ENCODE measurements at places on chromosomes 1 and 21. TPM values are rescaled to one million over a fixed set of nuclear protein-coding genes. Genes with fewer than 3 reads are reported as not detected.

Gene DCDC2B
- not detected for total RNA-seq

Gene WNT3A
- not detected for total RNA-seq

Gene OR2G6
- total RNA-seq: not detected

Gene COX20
- 83.7 TPM for total RNA-seq

Gene CD2
- 0.75 TPM for total RNA-seq

DNA sequence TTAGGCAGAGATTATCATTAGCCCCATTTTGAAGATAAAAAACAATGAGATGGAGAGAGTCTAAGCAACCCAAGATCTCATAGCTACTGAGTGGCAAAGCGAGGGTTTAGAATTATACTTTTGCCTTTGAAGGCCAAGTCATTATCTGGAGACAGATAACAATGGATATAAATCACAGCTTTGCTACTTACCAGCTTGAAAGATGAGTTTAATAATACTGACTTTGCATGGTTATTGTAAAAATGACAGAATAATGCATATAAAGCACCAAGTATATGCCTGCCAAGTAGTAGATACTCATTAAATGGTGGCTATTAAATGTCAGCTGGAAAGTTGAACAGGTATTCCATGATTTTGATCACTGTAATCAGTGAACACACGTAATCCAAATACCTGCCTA lies 241.6 kb upstream of the SGIP1 start:
- no peak for DNase-seq

- DNase-seq: no peak
These were observed 162.8 kb downstream of the HUNK start for GRCh38 chr21:32035617-32036016.

GRCh38 chr1:108955881-108956280 lies 7.4 kb downstream of the CLCC1 start:
- DNase-seq: no peak

GRCh38 chr1:68826836-68827235 lies 330.0 kb upstream of the DEPDC1 start:
- no peak for DNase-seq

GRCh38 chr1:229479660-229480399 lies 28.3 kb downstream of the NUP133 start:
- no peak for DNase-seq

DNA sequence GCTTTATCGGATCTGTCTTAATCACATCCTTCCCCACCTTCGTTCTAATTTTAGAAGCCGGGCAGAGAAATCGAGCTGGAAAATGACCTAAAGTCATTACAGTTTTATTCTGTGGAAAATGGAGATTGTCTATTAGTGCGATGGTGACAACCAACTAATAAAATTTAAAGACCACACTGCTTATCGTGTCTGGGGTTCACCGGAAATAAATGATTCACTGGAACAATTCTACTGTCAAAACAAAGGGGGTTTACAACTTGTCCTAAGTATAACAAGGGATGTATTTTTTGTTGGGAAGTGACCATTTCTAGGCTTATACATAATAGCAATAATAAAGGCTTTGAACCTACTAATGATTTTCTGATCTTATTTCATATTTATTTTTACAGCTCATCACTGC lies 55.6 kb downstream of the B3GALNT2 start:
- no peak for DNase-seq

- DNase-seq: no peak
These were observed 325.0 kb upstream of the ESRRG start for GRCh38 chr1:217048104-217048707.

DNA sequence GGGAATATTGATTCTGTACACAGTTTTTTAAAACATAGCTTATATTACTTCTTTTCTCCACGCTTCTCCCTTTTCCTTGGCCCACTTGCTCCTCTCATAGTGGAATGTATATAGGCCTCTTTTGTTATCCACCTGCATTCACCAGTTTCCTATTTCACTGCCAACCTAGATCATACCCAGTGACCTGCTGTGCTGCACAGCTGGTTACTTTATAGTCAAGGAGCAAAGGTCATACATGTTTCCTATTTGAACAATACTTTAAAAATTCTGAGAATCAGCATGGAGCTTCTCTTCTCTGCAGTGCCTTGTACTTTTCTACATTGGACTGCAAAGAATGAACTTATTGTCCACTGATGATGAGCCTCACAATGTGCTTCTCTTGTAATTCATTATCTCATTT lies 4.3 kb upstream of the SLC35D1 start:
- DNase-seq: no peak

- no peak for DNase-seq
These were observed 44.6 kb downstream of the NFYC start for GRCh38 chr1:40736085-40736531.
